ENCODE measurements at places on chromosomes 5 and 9. TPM values are rescaled to one million over a fixed set of nuclear protein-coding genes. Genes with fewer than 3 reads are reported as not detected.

The WNT8A gene
- total RNA-seq: not detected

The IL9 gene
- not detected for total RNA-seq

The PCDHGA4 gene
- 0.71 TPM for total RNA-seq

The BHMT2 gene
- total RNA-seq: not detected

The GABBR2 gene
- total RNA-seq: 1.9 TPM

The DRD1 gene
- total RNA-seq: not detected

The SMIM33 gene
- total RNA-seq: not detected

The PPP2R2B gene
- total RNA-seq: not detected
